A549 treated with Mapracorat at 1 μM for 4 hours (cell line): ENCODE measurements at places on chromosomes 5 and 9. TPM values are rescaled to one million over a fixed set of nuclear protein-coding genes. Genes with fewer than 3 reads are reported as not detected.

The SNCAIP gene
- total RNA-seq = 0.10 TPM in 1 of 5 replicates, not detected in the others

The DIRAS2 gene
- total RNA-seq = 0.06 to 0.13 TPM in 2 of 5 replicates, not detected in the others

The OCLN gene
- 7.9 to 13.0 TPM (median 10.1 TPM) in 5 replicates for total RNA-seq

The FCN1 gene
- total RNA-seq = not detected in 5 replicates

The IL9 gene
- not detected in 5 replicates for total RNA-seq

The ANKRD31 gene
- 0.02 to 0.07 TPM (median 0.05 TPM) in 4 of 5 replicates, not detected in the other for total RNA-seq

The PCDHA6 gene
- 0.06 to 0.08 TPM in 2 of 5 replicates, not detected in the others for total RNA-seq

The MAMDC4 gene
- total RNA-seq = 1.6 to 5.3 TPM (median 3.7 TPM) in 5 replicates

The CDKN2B gene
- total RNA-seq = not detected in 5 replicates

The PRDM9 gene
- total RNA-seq = not detected in 5 replicates

The CCL19 gene
- total RNA-seq = not detected in 5 replicates

The NR6A1 gene
- total RNA-seq = 1.5 to 2.1 TPM (median 1.8 TPM) in 5 replicates

The CYLC2 gene
- total RNA-seq = not detected in 5 replicates
